ENCODE measurements at places on chromosomes 3 and 15.

DNA sequence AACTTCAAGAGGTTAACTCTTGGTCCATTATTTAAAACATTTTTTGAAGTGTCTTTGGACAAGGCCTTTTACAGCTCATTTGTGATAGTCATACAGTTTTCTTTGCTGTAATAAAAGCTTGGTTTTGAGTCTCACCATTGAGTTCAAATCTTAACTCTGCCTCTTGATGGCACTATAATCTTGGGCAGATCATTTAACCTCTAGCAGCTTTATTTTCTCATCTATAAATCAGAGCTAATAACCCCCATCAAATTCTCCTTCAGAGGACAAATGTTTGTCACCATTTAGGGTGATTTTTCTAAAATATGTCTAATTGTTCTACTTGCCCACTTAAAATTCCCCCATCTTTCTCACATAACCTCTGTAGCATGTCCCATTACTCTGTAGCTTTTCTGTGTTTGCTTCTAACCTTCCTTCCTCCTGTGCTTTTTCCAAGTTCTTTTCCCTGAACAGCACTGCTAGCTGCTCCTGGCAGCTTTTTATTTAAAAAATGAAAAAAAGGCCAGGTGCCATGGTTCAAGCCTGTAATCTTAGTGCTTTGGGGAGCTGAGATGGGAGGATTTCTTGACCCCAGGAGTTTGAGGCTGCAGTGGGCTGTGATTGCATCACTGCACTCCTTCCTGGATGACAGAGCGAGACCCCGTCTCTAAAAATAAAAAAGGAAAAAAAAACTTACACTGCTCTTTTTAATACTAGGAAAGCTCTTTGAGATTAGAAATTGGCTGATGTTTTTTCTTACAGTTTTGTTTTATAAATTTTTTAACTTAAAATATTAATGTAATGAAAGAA is 28.5 kb downstream of the UBE2E1 start:
- no peak for DNase-seq

- no peak for DNase-seq
Measured at GRCh38 chr3:181705086-181705480, 6.6 kb upstream of the SOX2 start.

DNA sequence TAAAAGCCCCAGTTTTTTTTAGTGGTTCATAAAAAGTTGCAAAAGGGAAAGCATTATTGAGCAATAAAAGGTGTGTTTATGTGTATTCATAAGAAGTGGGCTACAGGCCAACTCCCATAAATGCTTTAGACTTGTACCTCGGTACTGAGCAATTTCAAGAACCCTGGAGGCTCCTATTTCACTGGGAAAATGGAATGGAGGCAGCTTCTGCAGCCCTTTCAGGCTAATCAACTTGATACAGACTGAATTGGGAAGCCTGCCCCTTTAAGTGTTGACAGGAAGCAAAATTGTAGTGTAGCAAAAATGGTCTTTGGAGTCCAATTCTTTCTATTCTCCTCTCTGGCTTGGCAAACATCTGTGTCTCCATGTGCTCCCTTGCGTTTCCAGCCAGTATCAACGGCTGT is 118.8 kb downstream of the ECT2 start:
- no peak for DNase-seq

DNA sequence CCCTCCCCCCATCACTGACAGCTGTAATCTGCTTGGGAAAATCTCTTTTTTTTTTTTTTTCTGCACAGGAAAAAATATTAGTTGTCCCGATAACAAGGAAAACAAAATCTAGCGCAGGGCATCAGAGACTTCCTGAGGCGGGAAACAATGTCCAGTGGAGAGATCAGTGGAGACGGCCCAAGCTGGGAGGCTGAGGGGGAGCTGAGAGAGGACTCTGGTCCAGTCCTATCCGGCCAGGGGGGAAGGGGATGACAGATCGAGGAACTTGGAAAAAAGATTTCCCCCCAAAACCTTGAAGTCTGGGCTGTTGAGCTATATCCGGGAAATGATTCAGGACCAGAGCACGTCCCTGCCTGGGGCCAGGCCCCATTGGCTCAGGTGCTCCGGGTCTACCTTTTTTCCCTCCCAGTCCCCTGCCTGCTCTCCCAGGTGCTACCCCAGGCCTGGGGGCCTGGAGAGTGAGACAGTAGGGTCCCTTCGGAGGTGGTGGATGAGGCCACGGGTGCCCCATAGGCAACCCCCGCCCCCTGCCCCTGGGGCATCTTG is 14.0 kb upstream of the DLL4 start:
- no peak for DNase-seq

DNA sequence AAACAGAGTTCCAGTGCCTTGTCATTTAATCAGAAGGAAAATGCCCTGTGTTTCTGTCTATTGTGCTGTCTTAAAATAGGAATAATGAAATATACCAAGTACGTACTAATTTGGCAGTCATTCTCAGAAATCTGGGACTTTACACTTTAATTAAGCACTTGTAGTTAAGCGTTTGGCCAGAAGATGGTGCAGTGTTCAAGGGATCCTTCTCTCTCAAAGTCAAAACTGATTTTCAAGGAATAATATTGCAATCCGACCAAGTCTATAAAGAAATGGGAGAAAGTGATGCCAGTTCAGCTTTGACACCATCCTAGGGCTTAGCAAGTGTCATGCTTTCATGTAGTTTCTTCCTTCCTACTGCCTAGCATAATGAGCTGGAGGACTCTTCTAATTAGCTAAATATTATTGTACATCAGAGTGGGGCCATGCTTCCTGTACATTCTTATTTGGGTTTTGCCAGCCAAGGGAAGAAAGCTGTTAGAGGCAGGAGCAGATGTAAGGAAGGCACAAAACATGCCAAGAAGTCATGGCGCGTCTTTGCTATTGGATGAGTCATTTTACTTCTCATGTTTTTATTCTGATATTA is 64.8 kb downstream of the SAMMSON start:
- peak; percentile 17 for DNase-seq

All from CD4-positive, alpha-beta T cell treated with Interleukin-4 for 4 hours (primary cell).